NCI-H524 (cell line): ENCODE measurements at places on chromosomes 12 and 14.

GRCh38 chr14:23146351-23146910 is 27.4 kb upstream of the CEBPE start:
- no peak for DNase-seq

DNA sequence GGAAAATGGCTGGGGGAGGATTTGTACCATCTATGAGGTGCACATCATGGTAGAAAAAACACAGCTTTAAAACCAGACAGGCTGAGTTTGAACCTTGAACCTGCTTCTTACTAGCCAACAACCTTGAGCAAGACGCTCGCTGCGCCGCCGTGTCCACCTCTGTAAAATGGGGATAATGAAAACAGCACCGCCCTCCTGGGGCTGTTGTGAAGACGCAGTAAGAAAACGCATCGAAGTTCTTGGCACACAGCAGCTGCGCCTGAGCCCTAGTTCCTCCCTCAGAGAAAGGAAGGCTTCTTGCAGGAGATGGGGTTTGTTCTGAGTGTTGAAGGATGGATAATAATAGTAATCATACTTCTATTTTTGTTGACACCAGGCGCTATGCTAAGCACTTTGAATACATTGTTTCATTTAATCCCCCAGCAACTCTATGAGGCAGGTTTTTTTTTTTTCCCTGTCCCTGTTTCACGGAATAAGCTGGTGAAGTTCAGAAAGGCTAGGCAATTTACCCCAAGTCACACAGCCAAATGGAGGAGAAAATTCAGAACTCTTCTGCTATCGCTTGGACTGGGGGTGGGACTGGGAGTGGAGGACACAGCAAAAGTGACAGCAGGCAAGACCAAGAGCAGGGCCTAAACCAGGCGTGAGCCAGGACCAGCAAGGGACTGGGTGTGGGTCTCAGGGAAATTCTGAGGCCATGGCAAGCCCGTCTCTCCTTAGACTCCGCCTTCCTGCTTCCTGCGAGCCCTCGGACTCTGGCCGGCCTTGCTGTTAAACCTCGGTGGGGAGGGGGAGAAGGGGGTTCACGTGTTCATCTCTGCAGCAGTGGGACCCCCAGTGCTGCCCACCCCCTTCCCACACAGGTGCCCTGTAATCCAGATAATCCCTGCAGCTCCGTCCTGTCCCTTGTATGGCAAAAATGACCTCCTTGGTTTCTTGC is 97.5 kb downstream of the LRRC74A start:
- DNase-seq = no peak

DNA sequence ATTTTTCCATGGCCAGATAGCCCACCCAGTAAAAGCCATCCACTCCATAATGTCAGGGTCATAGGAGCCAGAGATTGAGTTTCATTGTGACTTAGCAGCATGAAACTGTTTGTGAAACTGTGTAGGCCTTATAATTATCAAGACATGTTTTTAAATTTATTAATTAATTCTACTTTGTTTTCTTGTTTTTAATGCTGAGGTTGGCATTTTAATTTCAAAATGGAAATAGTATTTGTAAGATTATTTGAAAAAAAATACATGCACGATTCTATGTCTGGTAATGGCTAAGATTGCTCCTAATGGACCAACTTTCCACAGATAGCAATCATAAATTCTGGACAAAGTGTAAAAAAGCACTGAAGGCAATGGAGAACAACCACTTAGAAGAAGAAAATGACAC is 67.1 kb downstream of the GPR137C start:
- no peak for DNase-seq

DNA sequence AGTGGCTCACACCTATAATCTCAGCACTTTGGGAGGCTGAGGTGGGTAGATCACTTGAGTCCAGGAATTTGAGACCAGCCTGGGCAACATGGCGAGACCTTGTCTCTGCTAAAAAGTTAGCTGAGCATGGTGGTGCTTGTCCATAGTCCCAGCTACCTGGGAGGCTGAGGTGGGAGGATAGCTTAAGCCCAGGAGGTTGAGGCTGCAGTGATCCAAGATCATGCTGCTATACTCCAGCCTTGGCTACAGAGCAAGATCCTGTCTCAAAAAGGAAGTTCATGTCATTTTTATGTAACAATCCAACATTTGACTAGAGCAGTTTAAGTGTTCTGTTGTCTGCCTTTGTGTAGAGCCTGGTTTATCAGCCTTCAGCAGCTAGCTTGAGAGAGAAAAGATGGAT is 6.2 kb downstream of the OXA1L start:
- no peak for DNase-seq

- DNase-seq = no peak
Observed at GRCh38 chr12:123148655-123149054, 2.2 kb downstream of the PITPNM2 start.
